ENCODE measurements at places on chromosomes 12 and 14.

DNA sequence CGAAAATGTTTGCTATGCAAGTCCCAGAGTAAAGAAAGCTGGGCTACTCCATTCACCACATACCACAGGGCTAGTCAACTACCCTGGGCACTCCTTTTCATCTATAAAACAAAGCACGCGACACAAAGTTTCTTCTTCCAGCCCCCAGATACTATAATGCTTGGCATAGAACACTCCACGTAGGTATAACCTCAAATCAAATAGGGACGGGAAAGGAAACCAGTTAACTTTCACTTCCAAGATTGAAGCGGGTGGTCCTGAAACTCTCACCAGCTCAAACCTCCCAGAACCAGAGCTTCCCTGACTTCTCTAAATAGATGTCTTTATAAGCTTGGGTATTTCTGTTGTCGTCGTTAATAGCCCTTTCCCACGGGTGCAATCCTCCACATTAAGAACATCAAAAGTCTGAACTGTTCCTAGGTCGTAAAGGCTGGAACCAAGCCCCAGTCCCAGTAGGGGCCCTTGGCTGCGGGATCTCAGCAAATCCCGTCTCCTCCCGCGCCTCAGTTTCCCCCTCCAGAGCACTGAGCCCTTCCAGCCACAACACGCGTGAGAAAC lies 647 bp downstream of the LGMN start:
- no peak for DNase-seq

- no peak for DNase-seq
Observed at GRCh38 chr12:26658991-26659390, 174.0 kb downstream of the ITPR2 start.

GRCh38 chr14:95697764-95698163 lies 11.5 kb downstream of the TCL1B start:
- no peak for DNase-seq

DNA sequence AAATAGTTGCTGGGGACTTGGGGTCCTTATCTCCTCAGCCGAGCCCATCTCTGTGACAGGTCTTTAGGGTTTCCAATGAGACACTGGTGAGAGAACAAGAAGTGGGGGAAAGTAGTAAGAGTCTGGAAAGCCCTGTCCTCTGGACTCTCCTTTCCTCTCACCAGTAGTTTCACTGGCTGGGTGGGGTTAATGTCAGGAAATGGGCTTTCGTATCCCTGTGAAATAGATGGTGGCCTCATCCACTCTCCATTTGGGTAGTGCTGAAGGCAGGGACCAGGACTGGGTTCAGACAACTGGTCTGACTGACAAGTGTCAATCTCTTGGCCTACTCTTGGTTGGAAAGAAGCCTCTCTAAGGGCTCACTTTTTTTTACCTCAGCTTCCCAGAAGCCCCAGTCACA lies 7.5 kb downstream of the ZNF385A start:
- no peak for DNase-seq

DNA sequence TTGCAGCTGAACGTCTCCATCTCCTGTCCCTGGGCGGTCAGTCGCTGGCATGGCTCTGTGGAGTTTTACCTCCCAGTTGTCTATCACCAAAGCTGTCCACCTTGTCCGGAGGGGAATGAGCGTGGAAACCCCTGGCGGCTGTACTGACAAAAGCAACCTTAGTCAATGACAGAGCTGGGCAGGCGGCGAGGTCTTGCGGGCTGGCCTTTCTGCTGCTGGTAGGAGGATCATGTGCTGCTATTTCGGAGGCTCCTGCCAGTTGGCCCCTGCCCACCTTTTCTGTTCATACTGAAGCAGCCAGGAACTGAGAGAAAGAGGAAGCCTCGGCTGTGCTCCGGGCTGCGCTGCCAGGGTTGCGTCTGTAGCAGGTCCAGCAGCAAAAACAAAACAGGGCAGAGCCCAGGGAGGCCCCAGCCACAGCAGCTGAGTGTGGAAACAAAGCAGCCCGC lies 57.7 kb downstream of the HMGA2 start:
- DNase-seq: no peak

- DNase-seq: no peak
Observed at GRCh38 chr12:19561411-19561961, 122.2 kb downstream of the AEBP2 start.

- DNase-seq: no peak
Observed at GRCh38 chr14:102262929-102263462, 42.0 kb downstream of the MOK start.

DNA sequence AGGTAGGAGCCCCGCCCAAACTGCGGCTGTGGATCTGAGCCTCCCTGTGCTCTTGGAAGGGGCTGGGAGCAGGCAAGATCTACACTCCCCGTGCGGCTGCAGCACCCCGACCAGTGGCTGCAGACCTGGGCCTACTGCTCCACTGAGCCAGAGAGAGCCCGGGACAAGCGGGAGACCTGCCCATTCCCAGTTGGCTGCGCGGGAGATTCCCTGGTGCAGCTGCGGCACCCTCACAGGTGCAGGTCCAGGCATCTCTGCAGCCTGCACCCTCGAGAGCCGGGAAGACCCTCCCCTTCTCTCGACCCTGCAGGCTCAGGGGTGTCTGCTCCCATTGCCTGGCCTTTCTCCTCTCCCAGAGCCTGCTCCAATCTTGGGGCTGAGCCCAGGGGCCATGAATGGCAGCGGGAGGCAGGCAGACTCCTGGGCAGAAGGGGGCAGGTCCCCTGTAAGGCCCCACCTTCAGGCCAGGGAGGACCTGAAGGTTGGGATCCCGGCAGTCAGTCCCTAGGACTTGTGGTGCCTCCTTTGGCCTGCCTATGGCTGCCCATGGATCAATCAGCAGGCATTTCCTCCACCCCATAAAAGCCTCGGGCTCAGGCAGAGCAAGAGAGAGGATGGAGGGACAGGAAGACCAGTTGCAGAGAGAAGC lies 8.8 kb upstream of the A2M start:
- no peak for DNase-seq

DNA sequence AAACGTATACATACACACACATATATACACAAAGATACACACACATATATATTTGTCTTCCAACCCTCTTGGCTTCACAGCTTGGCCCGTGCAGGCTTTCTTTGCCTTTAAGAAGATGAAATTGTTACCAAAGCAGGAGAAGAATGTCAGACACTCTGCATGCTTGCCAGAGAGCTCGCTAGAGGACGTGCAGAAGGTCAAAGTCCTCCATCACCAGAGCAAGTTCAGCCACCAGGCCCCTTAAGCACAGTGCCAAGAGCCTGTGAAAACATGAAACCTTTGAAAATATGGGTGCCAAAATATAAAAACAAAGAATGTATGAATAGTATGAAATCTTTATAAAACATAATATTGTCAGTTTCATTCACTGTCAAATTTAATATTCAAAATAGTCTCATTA lies 14.9 kb upstream of the MCRS1 start:
- DNase-seq: no peak

- DNase-seq: no peak
Observed at GRCh38 chr14:94175011-94175745, 1.1 kb downstream of the PPP4R4 start.

DNA sequence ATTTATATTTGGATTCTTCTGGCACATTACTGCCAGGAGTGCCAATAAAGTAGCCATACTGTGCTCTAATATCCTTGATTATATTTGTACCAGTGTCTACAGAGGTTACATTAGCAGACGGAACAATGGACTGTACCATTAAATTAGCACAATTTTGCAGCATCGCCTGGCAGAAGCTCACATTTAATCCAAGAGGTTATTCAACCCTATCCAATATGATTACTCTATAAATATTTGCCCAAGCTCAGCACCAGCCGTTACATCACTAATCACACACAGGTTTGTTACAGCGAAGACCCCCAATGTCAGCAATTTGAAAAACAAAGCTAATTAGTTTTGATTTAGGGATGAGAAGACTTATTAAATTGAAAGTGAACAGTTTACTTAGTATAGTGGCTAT lies 16.9 kb upstream of the MGST1 start:
- no peak for DNase-seq

GRCh38 chr12:64544371-64545080 lies 65.8 kb upstream of the RASSF3 start:
- no peak for DNase-seq

DNA sequence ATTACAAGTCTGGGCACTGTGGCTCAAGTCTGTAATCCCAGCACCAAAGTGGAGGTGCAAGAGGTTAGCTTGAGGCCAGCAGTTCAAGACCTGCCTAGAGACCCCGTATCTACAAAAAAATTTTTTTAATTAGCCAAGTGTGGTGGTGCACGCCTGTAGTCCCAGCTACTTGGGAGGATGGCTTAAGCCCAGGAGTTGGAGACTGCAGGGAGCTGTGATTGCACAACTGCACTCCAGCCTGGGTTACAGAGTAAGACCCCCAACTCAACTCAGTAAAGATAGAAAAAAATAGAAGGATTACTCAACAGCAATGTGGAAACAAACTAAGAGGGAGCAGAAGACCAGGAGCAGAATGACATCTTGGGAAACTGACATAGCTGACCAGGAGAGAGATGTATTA lies 13.3 kb downstream of the SBNO1 start:
- DNase-seq: no peak

DNA sequence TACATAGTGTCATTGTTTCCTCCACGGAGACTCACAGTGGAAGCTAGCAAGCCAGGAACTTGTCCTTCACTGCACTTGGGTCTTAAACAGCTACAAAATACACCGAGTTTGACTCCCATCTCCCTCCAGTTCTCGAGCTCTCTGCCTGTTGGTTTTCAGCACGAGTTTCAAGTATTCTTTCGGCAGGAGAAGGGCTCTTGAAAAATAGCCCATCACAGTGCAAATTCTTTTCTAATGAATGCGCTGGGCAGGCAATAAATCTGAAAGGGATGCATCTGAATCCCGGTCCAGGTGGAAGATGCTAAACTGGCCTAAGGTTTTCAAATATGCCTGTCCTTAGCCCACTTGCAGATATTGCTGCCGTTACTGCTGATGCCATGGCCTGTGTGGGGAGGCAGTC lies 173.9 kb downstream of the CACNA1C start:
- DNase-seq: no peak

DNA sequence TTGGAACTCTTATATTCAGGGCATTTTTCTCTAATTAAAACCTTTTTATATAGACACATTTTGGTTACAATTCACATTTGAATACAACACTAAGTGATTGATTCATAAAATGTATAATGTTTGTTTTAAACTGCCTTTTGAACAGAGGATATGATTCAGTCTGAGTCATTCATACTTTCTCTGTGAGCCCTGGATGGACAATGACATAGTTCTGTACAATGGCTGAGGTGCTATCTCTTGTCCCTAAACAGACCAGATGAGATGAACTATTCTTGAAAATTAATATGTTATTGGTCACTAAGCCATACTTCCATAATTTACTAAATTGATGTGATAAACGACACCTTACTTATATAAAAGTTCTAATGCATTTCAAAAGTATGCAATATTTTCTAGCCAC lies 199.7 kb upstream of the ATXN7L3B start:
- DNase-seq: no peak

- DNase-seq: no peak
Observed at GRCh38 chr12:27747111-27747820, 32.8 kb upstream of the KLHL42 start.

- no peak for DNase-seq
Observed at GRCh38 chr14:66624336-66624937, 116.5 kb downstream of the GPHN start.

GRCh38 chr12:9708853-9709252 lies 24.0 kb downstream of the CLECL1 start:
- no peak for DNase-seq

DNA sequence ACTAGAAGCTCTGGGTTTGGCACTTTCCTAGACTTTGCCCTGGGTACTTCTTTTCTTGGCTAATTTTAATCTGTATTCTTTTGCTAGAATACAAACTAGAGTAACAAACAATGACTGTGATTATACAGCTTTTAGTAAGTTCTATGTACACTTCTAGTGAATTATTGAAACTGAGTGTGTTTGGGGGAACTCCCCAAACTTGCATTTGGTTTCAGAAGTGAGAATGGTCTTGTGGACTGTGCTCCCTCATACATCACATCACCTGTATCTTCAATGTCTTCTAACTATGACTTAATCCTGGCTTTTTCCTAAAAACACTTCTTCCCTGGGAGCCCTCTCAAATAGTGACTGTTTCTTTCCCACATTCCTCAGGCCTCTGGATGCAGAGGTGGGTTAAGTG lies 23.6 kb upstream of the SSTR1 start:
- DNase-seq: no peak

- DNase-seq: no peak
Observed at GRCh38 chr14:76761960-76762410, 717 bp downstream of the VASH1 start.

- no peak for DNase-seq
Observed at GRCh38 chr14:64693810-64694165, 10.4 kb upstream of the PLEKHG3 start.

DNA sequence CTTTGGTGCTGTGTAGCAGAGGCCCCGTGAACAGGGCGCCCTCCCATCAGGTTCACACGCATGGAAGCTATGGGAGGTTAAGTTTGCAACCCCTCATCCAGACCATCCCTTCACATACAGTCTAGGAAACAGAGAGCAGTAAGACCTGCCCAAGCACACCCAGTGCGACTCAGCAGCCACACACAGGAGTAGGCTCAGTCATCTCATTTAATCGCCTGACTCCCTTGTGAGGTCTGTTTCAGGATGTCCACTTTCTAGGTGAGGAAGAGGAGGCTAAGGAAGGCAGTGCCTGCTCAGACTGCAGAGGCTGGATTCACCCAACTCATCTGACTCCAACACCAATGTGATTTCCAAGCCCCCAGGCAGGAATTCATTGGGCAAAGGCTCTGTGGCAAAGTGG lies 11.9 kb downstream of the BDKRB1 start:
- DNase-seq: no peak

GRCh38 chr12:6528539-6529235 lies 5.6 kb upstream of the GAPDH start:
- DNase-seq: no peak

DNA sequence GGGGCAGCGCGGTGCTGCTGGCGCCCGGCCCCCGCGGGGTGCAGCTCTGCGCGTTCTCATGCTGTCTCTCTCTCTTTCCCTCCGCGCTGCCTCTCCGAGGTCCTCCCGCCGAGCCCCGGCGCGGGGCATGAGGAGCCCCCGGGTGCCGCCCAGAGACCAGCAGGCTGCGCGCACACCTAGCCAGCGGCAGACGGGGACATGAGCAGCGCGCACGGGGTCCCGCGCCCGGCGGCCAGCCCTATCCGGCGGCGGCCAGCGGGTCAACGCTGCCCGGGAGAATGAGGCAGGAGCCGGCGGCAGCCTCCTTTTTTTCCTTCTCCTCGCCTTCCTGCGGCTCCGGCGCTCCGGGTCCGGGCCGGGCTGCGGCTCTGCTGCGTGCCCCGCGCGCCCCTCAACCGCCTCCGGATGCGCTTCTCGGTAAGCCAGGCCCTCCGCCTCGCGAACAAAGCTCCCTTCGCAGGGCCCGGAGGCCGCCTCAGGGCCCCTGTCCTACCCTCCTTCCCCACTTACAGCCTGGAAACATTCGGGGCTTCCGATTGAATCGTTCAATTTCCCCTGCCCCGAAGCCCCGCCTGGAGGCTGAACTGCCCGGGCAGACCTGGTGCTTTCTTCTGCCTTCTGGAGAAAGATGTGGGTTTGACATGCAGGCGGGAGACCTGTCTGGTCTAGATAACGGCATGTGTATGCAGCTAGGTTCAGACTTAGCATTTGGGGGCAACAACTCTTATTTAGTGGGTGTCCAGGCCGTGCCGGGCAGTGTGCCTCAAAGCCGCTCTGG lies at the start of gene TUNAR:
Gene TUNAR, plus strand, starts transcription at position 72 of the 778 bp plus-strand sequence.
- DNase-seq: no peak

GRCh38 chr12:132343294-132344004 lies 14.1 kb upstream of the GALNT9 start:
- no peak for DNase-seq

GRCh38 chr14:72737560-72737943 lies 156.3 kb downstream of the DPF3 start:
- DNase-seq: no peak

- no peak for DNase-seq
Observed at GRCh38 chr12:76186131-76186906, 101.8 kb upstream of the NAP1L1 start.

- DNase-seq: no peak
Observed at GRCh38 chr12:65668981-65669695, 155.1 kb upstream of the HMGA2 start.
